ENCODE measurements at places on chromosomes 13 and 19.

DNA sequence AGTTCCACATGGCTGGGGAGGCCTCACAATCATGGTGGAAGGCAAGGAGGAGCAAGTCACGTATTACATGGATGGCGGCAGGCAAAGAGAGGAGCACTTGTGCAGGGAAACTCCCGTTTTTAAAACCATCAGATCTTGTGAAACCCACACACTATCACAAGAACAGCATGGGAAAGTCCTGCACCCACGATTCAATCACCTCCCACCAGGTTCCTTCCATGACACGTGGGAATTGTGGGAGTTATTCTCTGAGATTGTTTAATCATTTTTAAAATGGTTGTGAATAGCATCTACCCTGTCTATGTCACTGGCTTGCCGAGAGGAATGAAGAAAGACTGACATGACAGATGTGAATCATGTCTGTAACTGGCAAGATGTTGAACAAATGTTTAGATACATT, 301.7 kb downstream of the HS6ST3 start:
- H3K4me3 ChIP-seq: no peak overlapping the region
- no peaks in the 10 kb centered on the region for H3K27me3 ChIP-seq
- no peaks in the 10 kb centered on the region for H3K4me1 ChIP-seq
- no peak overlapping the region for H3K27ac ChIP-seq
- H3K36me3 ChIP-seq: no peaks in the 10 kb centered on the region

- H3K4me3 ChIP-seq: no peak overlapping the region
- H3K4me1 ChIP-seq: no peaks in the 10 kb centered on the region
- no peak overlapping the region for H3K27ac ChIP-seq
These were observed 47.9 kb downstream of the CEBPG start for GRCh38 chr19:33421368-33421767.

GRCh38 chr19:4582980-4583842, 23.7 kb upstream of the SEMA6B start:
- H3K27me3 ChIP-seq: peaks cover 50% of the 10 kb centered on the region
- H3K36me3 ChIP-seq: no peaks in the 10 kb centered on the region

DNA sequence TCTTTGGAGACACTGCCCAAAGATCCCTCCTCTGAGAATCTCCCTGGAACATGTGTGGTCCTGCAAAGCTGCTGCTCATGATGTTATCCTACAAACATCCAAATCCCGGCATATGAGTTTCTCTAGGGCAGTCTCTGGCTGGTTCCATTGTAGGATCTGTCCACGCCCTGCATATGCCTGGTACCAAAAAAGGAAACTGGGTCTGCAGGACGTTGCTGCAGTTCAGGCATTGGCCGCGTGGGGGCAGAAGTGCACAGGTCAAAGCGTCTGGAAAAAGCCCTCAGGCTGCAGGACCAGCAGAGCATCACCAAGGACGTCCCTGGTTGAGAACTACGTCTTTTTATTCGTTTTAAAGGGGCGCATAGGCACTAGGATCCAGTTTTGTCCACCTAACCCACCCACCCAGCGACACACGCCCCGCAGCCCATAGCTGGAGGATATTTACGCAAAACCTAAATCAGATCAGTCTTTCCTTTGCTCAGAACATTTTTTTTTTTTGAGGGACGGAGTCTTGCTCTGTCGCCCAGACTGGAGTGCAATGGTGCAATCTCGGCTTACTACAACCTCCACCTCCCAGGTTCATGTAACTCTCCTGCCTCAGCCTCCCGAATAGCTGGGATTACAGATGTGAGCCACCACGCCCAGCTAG, 12.9 kb upstream of the ZNF564 start:
- H3K4me3 ChIP-seq: no peak overlapping the region
- H3K4me1 ChIP-seq: no peaks in the 10 kb centered on the region
- no peak overlapping the region for H3K27ac ChIP-seq
- no peaks in the 10 kb centered on the region for H3K36me3 ChIP-seq
- peak; percentile 89 for DNase-seq

- H3K27me3 ChIP-seq: no peaks in the 10 kb centered on the region
- no peak overlapping the region for H3K27ac ChIP-seq
- H3K4me1 ChIP-seq: no peaks in the 10 kb centered on the region
- H3K4me3 ChIP-seq: no peak overlapping the region
- DNase-seq: no peak
These were observed 614 bp downstream of the FXYD3 start for GRCh38 chr19:35116072-35116801.

DNA sequence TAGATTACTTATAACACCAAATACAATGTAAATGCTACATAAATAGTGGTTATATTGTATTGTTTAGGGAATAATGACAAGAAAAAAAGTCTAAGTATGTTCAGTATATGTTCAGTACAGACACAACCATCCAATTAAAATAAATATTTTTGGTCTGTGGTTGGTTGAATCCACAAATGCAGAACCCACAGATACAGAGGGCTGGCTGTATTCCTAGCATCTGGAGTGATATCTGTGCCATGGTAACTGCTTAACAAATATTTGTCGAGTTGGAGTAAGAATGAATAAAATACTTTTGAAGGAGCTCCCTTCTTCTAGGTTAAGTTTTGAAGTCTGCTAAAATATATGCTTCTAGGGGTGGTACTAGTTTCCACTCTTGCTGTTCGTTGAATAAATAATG, 241.0 kb downstream of the KLF5 start:
- H3K4me1 ChIP-seq: no peaks in the 10 kb centered on the region
- no peak overlapping the region for H3K4me3 ChIP-seq
- H3K36me3 ChIP-seq: no peaks in the 10 kb centered on the region
- no peak overlapping the region for H3K27ac ChIP-seq
- DNase-seq: peak; percentile 73

GRCh38 chr13:73698859-73699258, 435.3 kb downstream of the KLF12 start:
- H3K4me3 ChIP-seq: no peak overlapping the region

GRCh38 chr19:39406656-39407409, at the start of gene ZFP36:
Gene ZFP36 (plus strand): TSS chr19:39406847. CDS start chr19:39406905, 58 bp downstream.
- no peaks in the 10 kb centered on the region for H3K27me3 ChIP-seq
- H3K4me1 ChIP-seq: peaks cover 24% of the 10 kb centered on the region
- DNase-seq: peak; percentile 67
- H3K27ac ChIP-seq: peak within 1 kb of the TSS; percentile 97
- peak within 1 kb of the TSS; percentile 95 for H3K4me3 ChIP-seq
- peaks cover 12% of the 10 kb centered on the region for H3K36me3 ChIP-seq

DNA sequence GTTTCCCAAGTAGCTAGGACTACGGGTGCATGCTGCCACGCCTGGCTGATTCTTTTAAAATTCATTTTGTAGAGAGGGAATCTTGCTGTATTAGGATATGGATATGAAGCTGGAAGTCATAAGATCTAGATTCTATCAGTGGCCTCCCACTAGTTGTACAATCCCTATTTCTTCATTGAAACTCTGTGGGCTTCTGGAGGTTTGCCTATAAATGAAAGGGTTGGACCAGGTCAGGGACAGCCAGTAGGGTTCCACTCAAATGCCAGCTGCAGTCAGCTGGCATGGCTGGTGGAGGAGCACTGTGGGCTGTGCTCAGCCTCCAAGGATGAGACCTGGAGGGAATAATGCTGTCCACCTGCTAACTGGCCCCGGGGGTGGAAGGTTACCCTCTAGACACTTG, 110.2 kb upstream of the GJB6 start:
- H3K4me3 ChIP-seq: no peak overlapping the region
- H3K4me1 ChIP-seq: no peaks in the 10 kb centered on the region
- no peaks in the 10 kb centered on the region for H3K27me3 ChIP-seq
- no peak overlapping the region for H3K27ac ChIP-seq

GRCh38 chr19:53540091-53540490, 2.1 kb downstream of the ZNF331 start:
- DNase-seq: no peak
- H3K4me3 ChIP-seq: no peak overlapping the region
- H3K36me3 ChIP-seq: no peaks in the 10 kb centered on the region
- no peak overlapping the region for H3K27ac ChIP-seq
- H3K27me3 ChIP-seq: no peaks in the 10 kb centered on the region

DNA sequence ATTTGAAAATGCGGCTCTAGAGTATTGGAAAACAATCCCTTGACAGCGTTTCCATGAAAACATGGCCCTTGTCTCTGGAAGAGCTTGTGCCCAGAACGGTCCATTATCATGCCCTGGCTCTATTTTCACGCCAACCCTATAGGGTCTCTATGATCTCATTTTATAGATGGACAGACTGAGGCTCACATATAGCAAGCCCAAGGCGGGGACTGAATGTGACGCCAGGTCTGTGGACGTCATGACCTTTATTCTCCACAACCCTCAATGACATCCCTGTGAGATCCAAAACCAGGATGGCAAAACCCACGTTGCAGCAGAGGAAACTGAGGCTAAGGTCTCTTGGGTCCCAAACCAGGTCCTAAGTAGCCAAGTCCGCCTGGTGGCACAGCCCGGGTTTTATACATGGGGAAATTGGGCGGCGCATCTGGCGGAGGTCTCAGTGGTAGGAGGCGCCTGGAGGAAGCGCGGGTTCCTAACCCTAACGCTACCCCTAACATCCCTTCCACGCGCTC, 425 bp upstream of the COLGALT1 start:
- no peaks in the 10 kb centered on the region for H3K27me3 ChIP-seq
- H3K4me1 ChIP-seq: peaks cover 8% of the 10 kb centered on the region
- no peak for DNase-seq
- H3K36me3 ChIP-seq: peaks cover 6% of the 10 kb centered on the region

GRCh38 chr13:53848366-53848961, 819.9 kb downstream of the OLFM4 start:
- H3K4me3 ChIP-seq: no peak overlapping the region
- no peaks in the 10 kb centered on the region for H3K4me1 ChIP-seq
- no peak for DNase-seq
- no peaks in the 10 kb centered on the region for H3K36me3 ChIP-seq
- H3K27ac ChIP-seq: no peak overlapping the region

- no peak overlapping the region for H3K4me3 ChIP-seq
- H3K27ac ChIP-seq: no peak overlapping the region
- DNase-seq: no peak
- H3K4me1 ChIP-seq: no peaks in the 10 kb centered on the region
- no peaks in the 10 kb centered on the region for H3K27me3 ChIP-seq
These were observed 83.6 kb downstream of the C1QTNF9 start for GRCh38 chr13:24392972-24393371.

DNA sequence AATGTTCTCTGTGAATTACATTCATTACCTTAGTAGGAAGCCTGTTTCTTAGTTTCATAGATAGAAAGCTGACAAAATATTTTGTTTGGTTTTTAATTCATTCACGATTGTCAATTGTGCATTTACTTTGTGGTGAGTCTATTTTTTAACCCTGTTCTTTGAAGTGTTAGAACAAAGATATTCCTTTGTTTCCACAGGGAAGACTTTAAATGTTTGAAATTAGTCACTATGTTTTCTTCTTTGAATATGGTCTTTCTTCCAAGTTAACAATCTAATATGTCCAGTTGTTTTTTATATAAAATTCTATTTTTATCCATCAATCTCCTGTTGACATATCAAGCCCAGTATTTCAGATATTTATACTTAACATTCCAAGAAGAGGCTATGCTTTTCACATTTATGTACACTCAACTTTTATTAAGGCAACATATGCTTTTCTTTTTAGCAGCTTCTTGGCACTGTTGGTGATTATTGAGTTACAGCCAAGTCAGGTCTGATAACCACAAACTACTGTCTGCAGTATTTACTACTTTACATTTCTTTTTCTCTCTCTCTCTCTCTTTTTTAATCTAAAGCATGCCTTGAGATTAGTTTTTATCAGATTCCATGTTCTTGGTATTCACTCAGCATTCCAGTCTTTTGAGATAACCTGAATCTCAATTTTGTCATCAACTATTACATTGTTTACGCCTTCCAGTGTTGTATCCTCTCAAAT, 812.8 kb upstream of the SLC10A2 start:
- no peak overlapping the region for H3K27ac ChIP-seq
- no peaks in the 10 kb centered on the region for H3K36me3 ChIP-seq
- H3K4me3 ChIP-seq: no peak overlapping the region
- no peaks in the 10 kb centered on the region for H3K27me3 ChIP-seq
- H3K4me1 ChIP-seq: no peaks in the 10 kb centered on the region
- DNase-seq: peak; percentile 46

DNA sequence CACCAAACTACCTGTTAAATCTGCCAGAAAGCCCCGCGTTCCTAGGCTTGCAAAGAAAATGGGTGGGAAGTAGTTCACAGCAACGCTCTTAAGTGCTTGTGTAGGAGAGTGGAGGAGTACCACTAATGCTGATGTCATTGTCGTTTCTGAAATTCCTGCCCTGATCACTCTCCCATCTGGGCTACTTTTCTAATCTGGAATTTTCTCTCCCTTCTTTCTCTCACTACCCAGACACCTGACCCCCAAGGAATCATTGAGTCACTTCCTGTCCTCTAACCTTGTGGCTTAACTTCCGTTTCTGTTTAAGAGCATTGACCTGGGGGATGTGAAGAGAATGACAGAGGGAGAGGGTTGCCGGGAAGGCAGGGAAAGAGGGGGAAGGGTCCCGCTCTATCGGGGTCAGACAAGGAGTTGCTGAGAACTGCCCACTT, 98.7 kb downstream of the STARD13 start:
- H3K27ac ChIP-seq: peak overlapping the region; percentile 47
- no peaks in the 10 kb centered on the region for H3K36me3 ChIP-seq
- peaks cover 12% of the 10 kb centered on the region for H3K4me1 ChIP-seq
- no peak overlapping the region for H3K4me3 ChIP-seq

GRCh38 chr19:1384478-1385110, 887 bp downstream of the NDUFS7 start:
- no peak for DNase-seq
- H3K4me3 ChIP-seq: peak overlapping the region; percentile 57
- no peaks in the 10 kb centered on the region for H3K4me1 ChIP-seq
- H3K27ac ChIP-seq: peak overlapping the region; percentile 76
- peaks cover 11% of the 10 kb centered on the region for H3K36me3 ChIP-seq
- H3K27me3 ChIP-seq: no peaks in the 10 kb centered on the region

GRCh38 chr19:49132974-49133609, 13.7 kb downstream of the PPFIA3 start:
- peaks cover 5% of the 10 kb centered on the region for H3K4me1 ChIP-seq
- DNase-seq: no peak
- no peak overlapping the region for H3K27ac ChIP-seq
- H3K27me3 ChIP-seq: no peaks in the 10 kb centered on the region
- H3K36me3 ChIP-seq: no peaks in the 10 kb centered on the region

GRCh38 chr13:25237083-25237482, 50.2 kb downstream of the MTMR6 start:
- H3K36me3 ChIP-seq: no peaks in the 10 kb centered on the region
- no peak overlapping the region for H3K27ac ChIP-seq
- DNase-seq: no peak
- H3K27me3 ChIP-seq: no peaks in the 10 kb centered on the region

All from fibroblast of lung (primary cell).